Endodermal cell (in vitro differentiated cells): ENCODE measurements at places on chromosomes 16 and 17.
A peak's percentile ranks its signal among the peaks of the same experiment; 100 is the strongest.

GRCh38 chr16:12503191-12503590, 300.5 kb downstream of the CPPED1 start:
- no peak for DNase-seq

GRCh38 chr17:58565389-58566311, 51.2 kb upstream of the MTMR4 start:
- DNase-seq = peak; percentile 70

DNA sequence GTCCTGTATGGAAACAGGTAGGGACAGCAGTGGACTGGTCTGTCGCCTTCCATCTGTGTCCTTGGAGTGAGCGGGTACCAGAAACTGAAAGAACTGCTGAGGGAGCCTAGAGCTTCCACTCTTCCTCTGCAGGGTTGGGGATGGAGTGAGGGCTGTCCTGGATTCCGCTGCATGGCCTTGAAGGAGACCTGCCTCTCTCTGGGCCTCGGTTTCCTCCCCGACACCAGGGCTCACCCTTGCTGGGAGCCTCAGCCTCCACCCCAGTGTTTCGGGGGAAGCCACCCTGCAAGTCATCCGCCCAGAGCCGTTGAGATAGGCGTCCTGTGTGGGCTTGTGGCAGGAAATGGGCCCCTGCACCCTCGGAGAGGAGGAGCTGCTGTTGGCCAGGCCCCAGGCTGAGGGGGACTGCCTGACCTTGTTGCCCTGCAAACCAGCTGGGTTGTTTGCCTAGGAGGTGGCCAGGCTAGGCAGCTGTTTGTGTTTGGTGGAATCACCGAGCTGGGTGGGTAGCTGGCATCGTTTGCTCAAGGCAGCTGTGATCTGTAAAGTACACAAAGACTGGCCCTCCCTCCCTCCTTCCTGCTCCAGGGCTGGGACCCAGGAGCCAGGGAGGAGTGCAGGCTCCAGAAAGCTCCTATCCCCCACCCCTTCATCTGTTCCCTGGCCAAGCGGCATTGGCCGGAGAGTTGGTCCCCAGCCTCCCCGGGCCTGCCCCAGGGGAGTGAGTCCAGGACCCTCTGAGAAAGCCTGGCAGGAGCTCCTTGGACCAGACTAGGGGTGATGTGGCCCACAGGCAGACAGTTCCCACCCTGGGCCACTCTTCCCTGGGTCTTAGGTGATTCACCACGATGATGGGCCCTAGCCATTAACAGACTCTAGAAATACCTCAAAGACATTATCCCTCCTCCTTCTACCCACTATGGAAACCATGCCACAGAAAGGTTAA, 1.3 kb downstream of the RAB37 start:
- DNase-seq = no peak

GRCh38 chr16:68526143-68526781, 12.8 kb upstream of the ZFP90 start:
- no peak for DNase-seq

- no peak for DNase-seq
Observed at GRCh38 chr17:35161281-35161761, 13.7 kb downstream of the UNC45B start.

- no peak for DNase-seq
Observed at GRCh38 chr17:47013341-47013740, 34.3 kb upstream of the RPRML start.

DNA sequence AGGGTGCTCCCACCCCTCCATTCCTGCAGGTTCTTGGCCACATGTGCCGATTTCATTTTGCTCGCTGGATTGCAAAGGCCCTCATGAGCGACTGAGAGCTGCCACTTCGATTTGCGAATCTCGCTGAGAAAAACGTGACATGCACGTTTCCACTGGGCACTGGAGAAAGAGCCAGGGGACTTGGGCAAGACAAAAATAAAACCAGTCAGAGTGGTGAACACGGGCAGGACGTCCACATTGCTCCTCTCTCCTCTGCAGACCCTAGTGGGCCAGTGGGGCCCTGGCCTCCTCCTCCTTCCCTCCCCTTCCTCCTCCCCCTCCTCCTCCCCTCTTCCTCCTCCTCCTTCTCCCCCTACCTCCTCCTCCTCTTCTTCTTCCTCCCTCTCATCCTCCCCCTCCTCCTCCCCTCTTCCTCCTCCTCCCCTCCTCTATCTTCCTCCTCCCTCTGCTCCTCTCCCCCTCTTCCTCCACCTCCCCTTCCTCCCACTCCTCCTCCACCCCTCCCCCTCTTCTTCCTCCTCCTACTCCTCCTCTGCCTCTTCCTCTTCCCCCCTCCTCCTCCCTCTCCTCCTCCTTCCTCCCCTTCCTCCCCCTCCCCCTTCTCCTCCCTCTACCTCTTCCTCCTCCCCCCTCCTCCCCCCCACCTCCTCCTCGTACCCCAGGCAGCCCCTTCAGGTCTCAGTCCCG, 28.1 kb upstream of the ENPP7 start:
- no peak for DNase-seq

DNA sequence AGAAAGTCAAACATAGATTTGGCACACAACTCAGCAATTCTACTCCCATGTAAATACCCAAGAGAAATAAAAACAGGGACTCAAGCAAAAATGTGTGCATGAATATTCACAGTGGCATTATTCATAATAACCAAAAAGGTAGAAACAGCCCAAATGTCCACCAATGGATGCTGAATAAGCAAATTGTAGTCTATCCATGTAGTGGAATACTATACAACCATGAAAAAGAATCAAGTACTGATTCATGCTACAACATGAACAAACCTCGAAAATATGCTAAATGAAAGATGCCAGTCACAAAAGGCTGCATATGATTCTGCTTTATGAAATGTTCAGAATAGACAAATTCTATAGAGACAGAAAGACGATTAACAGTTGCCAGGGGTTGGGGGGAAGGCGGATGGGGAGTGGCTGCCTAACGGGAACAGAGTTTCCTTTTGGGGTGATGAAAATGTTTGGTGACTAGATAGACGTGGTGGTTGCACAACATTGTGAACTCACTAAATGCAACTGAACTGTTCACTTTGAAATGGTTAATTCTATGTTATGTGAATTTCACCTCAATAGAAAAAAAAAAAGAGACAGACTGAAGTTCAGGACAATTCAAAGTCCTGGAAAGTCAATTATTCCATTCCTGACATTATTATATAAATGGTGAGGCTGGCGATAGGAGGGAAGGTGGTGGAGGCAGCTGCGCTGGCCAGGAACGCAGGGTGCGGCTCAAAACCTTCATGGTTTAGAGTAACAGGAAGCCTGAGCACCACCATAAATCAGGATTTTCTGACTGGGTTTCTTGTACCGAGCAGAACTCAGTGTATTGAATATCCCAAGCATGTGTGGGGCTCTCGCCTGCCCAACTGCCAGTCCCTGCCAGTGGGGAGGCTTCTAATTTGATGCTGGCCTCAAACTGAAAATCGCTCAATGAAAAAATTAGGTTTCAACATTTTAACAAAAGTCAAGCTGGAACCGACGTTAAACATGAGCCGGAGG, 300.9 kb downstream of the C16orf95 start:
- DNase-seq = no peak

DNA sequence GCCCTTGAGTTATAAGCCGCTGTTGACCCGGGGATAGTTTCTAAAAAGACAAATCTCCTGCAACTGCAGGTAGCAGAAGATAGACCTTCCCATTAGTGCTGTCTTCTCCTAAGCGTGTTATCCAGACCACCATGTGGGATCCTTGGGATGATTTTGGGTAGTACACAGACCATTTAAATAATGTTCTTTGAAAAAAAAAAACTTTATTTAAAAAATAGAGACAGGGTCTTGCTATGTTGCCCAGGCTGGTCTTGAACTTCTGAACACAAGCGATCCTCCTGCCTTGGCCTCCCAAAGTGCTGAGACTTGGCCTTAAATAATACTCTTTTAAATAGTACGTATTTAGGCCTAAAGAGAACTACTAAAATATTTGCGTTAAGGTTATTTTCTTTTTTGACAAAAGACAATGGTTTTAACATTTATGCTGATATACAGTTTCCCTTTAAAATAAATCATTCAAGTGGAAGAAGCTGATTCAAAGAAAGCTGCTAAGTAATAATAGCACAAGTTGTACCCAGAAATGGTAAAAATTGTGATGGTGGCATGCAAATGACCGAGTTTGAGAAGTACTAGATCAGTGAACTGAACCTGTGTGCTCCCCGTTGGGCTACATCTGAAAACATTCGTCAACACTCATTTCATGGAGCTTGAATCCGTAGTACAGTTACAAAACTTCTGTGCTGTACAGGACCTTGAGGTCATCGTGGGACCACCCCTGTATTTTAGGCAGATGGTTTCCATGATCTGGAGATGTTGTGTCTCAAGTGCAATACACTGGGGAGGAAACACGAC, 24.0 kb downstream of the SMARCE1 start:
- DNase-seq = no peak

DNA sequence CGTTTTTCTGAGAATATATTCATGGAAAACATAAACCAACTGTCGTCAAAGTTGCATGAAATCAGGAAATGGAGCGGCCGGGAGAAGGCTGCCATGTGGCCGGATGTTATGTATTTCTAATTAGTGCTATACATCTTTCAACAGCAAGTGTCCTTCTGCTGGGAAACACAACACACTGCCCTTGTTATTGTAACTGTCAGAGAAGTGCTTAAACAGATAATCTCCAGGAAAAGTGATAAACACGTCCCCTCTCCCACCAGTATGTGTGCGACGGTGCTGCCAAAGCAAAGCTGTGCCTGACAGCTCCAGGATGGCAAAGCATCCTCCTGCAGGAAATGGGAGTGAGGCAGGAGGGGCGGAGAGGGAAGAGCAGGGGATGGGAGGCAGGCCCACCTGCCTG, 111.8 kb downstream of the SMG6 start:
- no peak for DNase-seq

- DNase-seq = no peak
Observed at GRCh38 chr17:57277923-57278604, 21.7 kb downstream of the MSI2 start.

DNA sequence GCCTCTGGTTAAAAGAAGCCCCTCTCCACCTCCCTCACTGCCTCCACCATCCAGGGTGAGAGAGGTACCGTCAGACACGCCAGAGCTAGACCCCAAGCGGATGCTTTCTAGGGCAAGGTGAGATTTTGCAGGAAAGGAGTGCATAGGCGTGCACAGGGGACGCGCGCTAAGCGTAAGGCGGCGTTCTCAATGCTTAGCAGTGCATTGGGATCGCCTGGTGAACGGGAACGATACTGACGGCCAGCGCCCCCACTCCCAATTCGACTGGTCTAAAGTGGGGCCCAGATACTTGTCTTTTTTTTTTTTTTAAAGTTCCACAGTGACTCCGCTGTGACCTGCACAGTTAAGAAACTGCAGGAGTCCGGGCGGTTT, 57.9 kb upstream of the CREBBP start:
- no peak for DNase-seq

- no peak for DNase-seq
Observed at GRCh38 chr16:89155184-89155679, 16.3 kb upstream of the CDH15 start.

DNA sequence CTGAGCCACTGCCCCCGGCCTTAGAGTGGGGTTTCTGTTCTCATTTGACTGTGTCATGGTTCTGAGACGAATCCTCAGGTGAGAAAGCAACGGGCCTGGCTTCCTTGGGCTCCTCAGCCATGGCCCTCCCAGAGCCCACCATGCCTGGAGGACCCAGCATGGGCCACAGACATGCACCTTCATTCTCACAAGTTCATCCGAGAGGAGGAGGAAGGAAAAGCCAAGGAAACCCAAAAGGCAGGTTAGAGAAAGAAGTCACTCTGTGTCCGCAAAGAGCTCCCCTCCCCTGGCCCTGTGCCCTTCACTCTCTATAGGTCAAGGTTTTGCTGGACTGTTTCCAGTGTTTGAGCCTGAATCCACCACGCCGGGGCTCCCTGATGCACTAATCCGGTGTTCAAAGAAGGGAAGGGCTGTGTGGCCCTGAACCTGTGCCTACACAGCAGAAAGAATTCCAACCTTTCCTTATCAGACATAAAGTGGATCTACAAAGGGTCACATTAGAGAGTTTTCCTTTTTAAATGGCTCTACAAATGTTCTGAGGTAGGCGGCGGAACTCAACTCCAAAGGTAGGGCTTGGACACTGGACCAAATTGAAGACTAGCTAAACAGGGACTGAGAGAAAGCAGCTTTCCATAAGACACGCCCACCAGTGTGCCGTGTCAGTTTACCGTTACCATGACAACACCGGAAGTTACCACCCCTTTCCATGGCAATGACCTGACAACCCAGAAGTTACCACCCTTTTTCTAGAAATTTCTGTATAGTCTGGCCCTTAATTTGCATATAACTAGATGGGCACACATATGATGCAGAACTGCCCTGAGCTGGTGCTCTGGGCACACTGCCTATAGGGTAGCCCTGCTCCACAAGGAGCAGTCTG, 15.9 kb upstream of the PECAM1 start:
- peak; percentile 69 for DNase-seq

GRCh38 chr16:11327277-11328171, 17.7 kb upstream of the RMI2 start:
- DNase-seq = peak; percentile 51

DNA sequence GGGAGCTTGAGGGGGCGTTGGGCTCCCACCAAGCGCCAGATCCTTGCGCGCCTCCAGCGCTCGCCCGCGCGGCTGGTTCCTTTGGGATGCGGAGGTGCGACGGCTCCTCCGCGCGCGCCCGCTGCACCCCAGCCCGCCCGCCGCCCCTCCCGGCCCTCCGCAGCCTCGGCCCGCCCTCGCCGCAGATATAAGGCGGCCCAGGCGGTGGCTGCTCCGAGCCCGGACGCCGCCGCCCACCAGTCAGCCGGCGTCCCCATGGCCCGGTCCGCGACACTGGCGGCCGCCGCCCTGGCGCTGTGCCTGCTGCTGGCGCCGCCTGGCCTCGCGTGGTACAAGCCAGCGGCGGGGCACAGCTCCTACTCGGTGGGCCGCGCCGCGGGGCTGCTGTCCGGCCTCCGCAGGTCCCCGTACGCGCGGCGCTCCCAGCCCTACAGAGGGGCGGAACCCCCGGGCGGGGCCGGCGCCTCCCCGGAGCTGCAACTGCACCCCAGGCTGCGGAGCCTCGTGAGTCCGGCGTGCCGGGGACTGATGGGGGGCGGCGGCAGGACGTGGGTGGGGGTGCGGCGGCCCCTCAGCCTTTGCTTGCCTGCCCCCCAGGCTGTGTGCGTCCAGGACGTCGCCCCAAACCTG, at the start of gene NPB:
TSS of gene NPB (plus strand) at position 216 of the 630 bp plus-strand sequence. CDS start at position 256, 40 bp downstream.
- DNase-seq = peak; percentile 82

GRCh38 chr16:85585711-85586110, 27.4 kb upstream of the GSE1 start:
- DNase-seq = no peak

GRCh38 chr16:48317614-48318315, 67.4 kb downstream of the SIAH1 start:
- no peak for DNase-seq

GRCh38 chr16:4874666-4875065, 27.4 kb downstream of the UBN1 start:
- no peak for DNase-seq

DNA sequence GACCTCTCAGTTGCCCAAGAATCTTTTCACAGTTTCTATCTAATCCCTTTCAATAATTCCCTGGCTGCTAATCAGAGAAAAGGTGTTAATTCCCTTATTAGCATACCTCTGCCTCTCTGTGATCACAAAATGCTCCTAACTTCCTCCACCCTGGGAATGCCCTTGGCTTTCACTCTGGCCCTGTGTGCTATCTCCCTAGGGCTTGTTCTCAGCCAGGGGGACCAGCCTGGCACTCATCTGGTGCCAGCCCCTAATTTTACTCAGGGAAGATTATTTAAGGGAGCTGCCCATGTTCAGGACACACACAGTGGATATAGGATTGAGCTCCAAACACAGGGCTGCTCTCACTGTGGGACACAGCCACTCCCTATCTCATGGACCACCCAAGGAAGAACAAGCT, 225.2 kb downstream of the GRIN2A start:
- peak; percentile 62 for DNase-seq
